EH (cell line): ENCODE measurements at places on chromosomes 4 and X.

GRCh38 chr4:105520819-105521790, 31.3 kb upstream of the ARHGEF38 start:
- peak; percentile 46 for DNase-seq

DNA sequence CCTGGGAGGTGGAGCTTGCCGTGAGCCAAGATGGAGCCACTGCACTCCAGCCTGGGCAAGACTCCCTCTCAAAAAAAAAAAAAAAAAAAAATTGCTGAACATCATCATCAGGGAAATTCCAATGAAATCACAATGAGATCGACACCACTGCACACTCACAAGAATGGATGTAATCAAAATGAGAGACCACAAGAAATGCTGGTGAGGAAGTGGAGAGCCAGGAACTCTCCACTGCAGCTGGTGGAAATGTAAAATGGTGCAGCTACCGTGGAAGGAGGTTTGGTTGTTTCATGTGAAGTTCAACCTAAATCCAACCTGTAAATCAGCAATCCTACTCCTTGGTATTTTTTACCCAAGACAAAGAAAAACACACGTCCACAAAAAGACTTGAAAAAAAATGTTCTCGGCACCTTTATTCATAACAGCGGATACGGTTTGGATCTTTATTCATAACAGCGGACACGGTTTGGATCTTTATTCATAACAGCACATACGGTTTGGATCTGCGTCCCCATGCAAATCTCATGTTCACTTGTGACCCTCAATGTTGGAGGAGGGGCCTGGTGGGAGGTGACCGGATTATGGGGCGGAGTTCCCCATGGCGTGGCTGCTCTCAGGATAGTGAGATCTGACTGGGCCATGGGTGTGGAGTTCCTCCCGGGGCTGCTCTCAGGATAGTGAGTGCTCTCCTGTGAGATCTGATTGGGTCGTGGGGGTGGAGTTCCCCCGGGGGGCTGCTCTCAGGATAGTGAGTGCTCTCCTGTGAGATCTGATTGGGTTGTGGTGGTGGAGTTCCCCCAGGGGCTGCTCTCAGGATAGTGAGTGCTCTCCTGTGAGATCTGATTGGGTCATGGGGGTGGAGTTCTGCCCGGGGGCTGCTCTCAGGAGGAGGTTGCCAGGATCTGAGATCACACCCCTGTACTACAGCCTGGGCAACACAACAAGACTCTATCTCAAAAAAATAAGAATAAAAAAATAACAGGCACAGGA, 7.7 kb downstream of the GAK start:
- DNase-seq = peak; percentile 47

DNA sequence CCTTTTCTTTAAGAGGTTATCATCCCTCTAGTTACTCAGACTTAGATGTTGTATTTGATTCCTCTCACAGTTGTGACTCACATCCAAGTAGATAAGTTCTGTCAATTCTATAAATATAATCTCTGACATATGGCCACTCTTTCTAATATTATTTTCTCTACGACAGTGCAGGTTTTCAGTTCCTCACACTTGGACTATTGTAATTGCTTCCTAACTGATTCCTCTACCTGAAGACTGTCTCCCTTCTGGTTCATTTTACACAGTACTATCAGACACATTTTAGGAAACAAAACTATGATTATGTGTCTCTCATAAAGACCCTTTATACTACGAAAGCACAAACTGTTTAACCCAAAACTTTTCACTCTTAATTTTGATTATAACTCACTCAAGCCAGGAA, 31.3 kb upstream of the GNRHR start:
- DNase-seq = no peak

- DNase-seq = no peak
Measured at GRCh38 chr4:114875630-114876029, 237.8 kb downstream of the NDST4 start.

DNA sequence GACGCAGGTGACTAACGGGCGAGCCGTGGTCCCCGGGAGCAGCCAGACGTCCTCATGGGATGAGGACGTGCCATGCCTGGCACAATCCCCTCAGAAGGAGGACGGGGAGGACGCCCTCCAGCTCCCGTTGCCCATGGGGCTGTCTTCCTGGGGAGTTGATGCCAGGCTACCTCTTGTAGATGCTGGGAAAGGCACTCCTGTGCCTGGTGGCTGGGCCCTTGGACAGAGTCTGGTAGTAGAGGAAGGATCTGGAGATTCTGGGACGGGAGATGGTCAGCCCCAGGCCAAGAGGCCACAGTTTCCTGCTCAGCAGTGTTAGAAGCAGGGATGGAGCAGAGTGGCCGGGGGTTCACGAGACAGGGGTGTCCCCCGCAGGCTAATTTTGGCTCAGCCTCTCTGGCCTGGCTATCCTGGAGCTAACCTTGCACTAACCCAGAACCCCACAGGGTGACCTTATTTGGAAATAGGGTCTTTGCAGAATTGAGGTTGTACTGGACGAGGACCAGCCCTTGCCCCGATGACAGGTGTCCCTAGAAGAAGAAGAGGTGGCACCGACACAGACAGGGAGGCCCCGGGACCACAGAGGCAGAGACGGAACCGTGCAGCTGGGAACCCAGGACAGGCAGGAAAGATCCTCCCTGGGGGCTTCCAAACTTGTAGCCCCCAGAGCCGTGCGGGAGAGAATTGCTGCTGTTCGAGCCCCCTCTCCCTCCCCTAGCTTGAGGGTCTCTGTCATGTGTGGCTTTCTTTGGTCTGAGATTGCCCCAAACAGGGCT, 50.1 kb upstream of the ADRA2C start:
- DNase-seq = no peak

GRCh38 chr4:83851261-83852084, 315.6 kb downstream of the GPAT3 start:
- peak; percentile 76 for DNase-seq

GRCh38 chr4:174241162-174241561, 42.3 kb downstream of the FBXO8 start:
- no peak for DNase-seq

- DNase-seq = no peak
Measured at GRCh38 chr4:8009710-8010511, 70.2 kb upstream of the AFAP1 start.

- no peak for DNase-seq
Measured at GRCh38 chr4:98739751-98740150, 81.3 kb upstream of the TSPAN5 start.

GRCh38 chr4:40547789-40548132, 81.9 kb downstream of the RBM47 start:
- DNase-seq = no peak

DNA sequence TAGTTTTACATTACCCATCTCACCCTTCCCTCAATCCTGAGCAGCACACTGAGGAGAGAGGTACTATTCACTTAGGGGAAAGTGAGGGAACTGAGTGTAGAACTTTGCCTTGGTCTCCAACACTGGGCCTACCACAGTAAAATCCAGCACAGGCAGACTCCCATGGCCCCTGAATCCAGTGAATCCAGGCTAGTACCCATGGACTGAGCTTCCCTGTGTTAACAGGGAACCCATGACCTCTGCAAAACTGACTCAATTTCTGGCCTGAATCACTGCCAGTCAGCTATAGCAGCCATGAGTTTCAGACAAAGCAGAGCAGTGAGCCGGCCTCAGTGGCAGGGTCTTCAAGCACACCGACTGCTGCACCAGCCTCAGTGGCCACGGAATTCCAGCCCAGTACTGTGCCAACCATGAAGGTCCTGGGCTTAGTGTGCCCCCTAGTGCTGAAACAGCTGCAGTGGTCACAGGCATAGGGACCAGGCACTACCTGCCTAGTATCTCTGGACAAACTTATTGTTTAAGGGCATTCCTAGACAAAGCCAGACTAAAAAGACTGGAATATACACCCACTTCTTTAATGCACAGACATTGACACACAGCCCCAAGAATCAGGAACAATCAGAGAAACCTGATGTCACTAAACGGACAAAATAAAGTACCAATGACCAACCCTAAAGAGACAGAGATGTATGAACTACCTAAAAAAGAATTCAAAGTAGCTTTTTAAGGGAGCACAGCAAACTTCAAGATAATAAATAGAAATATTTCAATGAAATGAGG, 127.4 kb upstream of the RPL34 start:
- peak; percentile 43 for DNase-seq

- DNase-seq = no peak
Measured at GRCh38 chr4:154908168-154908567, 127.1 kb downstream of the RBM46 start.

DNA sequence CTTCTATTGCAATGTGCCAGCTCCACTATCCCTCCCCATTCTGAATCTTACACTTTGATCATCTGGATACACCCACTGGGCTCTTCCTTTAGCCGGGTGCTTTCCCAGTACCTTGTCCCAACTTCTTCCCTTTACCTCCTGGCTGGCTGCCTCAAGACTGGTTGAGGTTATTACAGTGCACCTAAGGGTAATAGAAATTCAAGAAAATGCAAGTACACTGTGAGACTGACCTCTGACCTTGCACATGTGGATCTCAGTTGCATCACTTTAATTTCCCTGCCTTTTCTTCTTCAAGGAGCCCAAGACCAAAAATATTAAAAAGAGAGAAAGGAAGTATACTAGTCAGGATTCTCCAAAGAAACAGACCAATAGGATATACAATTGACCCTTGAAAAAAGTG, 53.9 kb upstream of the NOCT start:
- DNase-seq = no peak

DNA sequence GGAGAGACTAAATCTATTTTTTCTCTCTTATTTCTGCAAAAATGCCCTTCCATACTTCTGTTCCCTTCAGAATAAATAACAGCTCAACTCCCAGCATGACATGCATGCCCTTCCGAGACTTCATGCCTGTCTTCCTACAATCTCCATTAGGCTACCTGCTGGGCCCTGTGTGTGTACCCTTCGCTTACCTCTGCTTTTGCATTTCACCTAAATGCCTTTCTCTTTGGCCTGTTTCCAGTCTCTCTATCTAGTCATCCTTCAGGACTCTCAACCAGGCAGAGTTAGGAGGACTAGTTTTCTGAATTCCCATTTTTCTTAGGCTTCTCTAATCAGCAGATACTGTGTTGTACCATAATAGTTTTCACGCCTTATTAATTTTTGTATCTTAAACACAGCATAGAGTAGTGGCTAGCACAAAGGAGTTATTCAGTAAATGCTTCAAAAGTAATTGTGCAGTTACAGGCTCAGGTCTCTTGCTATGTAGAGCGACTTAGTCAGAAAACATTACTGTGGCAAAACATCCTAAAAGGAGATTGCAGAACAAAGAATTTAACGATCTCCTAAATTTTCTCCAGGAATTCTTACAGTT, 20.5 kb downstream of the SEPTIN11 start:
- no peak for DNase-seq

- no peak for DNase-seq
Measured at GRCh38 chr4:187415231-187415630, 580.3 kb upstream of the ZFP42 start.

DNA sequence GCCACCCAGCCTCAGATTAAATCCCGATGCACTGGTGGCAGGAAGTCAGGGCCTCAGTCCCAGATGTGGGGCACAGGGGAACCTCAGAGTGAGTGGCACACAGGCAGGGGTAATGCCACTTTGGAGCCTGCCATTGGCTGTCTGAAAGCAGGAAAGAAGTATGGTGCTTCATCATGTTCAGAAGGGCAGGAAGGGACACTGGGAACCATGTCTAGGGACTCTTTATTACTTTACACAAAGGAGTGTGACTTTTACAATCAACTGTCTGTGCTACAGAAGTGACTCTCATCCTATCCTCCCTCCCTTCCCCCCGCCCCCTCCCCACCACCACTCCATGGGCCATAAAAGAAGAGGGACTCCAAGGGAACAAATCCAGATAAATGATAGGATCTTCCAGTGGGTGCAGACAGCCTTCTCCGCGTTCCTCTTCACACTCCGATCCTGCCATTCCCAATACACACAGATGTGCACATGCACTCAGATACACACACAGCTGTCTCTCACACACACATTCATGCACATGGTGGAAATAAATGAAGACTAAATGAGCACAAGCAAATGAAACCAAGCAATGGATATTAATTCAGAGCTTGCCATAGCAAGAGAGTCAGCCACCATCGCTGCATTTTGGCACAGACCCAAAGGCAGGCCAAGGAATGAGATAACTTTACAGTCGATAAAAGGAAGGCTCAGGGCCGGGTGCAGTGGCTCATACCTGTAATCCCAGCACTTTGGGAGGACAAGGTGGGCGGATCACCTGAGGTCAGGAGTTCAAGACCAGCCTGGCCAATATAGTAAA, 2.5 kb upstream of the TMEM154 start:
- no peak for DNase-seq

DNA sequence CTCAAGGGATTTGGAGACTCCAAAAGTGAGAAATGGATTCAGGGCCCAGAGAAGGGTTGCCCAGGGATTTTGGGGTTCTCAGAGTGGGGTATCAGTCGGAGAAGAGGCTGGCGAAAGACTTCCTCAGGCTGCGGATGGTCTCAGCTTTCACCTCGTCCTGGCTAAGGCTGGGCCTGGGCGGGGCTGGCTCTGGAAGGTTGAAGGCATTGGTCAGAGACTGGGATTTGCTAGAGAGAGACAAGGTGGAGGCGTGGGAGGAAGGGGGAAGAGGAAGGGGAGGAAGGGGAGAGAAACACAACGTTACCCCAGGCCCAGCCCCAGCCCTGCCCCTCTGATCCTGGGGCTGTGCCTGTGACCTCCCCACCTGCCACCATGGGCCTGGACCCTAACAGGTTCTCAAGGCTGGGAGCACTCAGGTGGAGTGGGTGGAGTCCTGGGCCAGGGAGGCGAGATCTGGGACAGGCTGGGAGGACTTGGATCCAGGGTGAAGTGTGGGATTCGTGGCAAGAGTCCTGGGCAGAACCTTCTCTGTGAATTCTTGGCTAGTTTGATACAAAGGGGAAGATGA, 9.4 kb upstream of the TIMP1 start:
- no peak for DNase-seq

DNA sequence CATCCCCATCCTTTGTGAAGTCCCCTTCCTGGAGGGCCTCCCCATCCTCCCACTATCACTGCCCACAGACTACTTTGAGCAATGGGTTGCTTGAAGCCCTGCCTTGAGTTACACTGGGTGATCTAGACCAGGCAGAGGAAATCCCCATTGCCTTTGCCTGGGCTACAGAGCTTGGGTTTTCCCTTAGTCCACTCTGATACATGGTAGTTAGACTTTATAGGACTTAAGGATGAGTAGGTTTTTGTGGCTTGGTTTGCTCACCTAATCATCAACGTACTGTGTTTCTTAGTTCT, 56.6 kb downstream of the TMEM131L start:
- DNase-seq = no peak
